Stimulated activated CD8-positive, alpha-beta memory T cell treated with anti-CD3 and anti-CD28 coated beads, Interleukin-12 subunit alpha, Interleukin-12 subunit beta, amount 100 ng/mL, for 4 hours (primary cell): ENCODE measurements at places on chromosomes 5 and 9.

DNA sequence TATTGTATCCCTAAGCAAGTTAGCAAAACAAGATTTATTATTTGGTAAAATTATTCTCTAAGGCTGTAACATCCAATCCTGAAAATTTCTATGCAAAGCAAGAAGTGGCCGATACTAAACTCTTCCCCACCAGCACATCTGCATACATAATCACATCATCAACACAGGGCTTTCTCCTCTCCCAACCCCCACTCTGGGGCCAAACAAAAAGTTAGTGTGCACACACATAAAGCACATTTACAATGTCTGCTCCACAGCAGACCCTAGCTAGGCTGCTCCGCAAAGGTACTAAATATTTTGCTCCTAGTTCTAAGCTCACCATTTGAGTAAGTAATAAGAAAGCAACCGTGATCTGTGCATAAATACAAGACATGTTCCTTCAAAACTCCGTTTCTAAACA lies 3.6 kb downstream of the RNF130 start:
- no peak for DNase-seq

GRCh38 chr5:132840896-132841295 lies 10.4 kb upstream of the SHROOM1 start:
- DNase-seq = no peak

DNA sequence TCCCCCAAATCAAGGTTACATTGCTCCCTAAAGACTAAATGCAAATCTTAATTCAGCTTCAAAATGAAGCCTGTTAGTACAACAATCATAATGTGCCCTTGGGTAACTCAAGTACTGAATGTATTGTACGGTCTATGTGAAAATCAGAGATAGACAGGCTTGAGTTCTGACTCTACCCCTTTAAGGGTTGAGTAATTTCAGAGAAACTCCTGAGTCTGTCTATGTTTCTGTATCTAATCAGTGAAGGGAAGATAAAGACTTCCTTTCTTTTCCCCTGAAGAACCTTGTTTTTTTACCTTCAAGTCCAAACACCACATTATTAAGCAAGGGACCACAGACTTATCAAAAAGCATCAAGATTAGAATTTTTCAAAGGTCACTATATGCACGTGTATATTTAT lies 108.2 kb downstream of the MPDZ start:
- no peak for DNase-seq

DNA sequence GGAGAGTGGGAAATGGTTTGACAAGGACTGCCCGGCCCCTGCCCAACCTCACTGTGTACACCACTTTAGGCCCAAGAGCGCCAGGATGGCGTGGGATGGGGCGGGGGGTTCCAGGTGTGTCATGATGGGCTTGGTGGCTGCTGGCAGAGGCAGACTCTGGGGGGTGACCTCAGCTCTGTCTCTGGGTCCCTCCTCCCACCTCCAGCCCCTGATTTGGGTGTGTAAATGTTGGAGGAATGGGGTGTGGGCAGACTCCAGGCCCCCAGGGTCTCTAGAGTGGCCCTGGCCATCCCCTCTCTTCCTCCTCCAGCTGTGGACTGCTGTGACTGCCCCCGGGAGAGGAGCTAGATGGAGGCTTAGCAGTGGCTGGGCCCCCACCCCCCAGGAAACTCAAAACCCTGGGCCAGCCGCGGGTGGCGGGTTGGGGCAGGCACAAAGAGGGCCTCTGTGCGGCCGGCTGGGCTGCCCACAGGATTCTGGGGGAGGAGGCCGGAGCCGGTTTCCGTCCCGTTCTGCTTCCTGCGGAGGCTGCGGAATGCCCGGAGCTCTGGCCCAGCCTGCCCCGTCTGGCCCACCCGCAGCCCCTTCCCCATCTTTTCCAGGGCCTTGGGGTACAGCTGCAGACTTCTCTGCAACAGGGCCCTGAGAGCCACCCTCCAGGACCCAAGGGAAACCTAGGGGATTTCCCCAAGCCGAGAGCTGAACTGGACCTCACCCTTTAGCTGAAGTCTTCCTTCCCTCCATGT lies 23.1 kb downstream of the CXXC5 start:
- DNase-seq = no peak

- DNase-seq = no peak
Measured at GRCh38 chr9:79477955-79478771, 93.6 kb upstream of the TLE4 start.

DNA sequence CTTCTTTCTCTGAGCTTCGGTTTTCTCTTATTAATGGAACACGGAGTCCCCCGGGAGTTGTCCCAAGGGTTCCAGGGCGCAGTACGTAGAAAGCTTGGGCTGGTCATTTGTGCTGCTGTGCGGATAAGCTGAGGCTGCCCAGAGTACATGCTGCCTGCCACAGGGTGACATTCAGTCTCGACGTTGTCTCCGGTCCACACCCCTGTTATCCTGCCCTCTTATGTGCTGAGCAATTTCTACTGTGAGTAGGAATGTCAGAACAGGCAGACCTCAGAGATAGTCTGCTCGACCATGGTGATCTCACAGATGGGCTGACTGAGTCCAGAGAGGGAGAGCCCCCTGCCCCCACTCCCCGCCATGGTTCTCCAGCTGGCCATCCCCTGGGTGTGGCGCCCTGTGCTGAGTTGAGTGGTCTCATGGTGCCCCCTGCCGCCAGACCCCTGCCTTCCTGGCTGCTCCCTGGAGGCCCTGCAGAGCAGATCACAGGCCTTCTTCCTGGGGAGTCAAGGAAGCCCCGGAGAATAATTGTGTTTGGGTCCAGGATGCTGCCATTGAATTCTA lies 124.0 kb downstream of the RGS3 start:
- DNase-seq = no peak

GRCh38 chr9:135990468-135991429 lies 29.6 kb upstream of the UBAC1 start:
- no peak for DNase-seq

DNA sequence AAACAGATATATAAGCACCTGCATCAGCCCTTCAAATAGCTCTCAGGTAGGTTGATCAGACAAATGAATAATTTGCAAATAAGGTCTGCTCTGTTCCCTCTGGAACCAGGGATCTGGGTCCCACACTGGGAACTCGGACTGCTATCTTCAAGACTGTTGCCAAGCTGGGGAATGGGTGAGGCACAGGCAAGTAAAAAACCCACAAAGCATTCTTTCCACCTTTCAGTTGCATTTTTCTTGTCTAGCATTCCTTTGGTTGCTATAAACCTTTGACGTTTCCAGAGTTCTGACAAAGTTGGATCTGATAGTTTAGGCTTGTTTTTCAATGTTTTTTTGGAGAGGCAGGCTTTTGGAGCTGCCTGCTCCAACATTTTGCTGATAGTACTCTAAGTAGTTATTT lies 20.1 kb downstream of the FBXL17 start:
- no peak for DNase-seq

DNA sequence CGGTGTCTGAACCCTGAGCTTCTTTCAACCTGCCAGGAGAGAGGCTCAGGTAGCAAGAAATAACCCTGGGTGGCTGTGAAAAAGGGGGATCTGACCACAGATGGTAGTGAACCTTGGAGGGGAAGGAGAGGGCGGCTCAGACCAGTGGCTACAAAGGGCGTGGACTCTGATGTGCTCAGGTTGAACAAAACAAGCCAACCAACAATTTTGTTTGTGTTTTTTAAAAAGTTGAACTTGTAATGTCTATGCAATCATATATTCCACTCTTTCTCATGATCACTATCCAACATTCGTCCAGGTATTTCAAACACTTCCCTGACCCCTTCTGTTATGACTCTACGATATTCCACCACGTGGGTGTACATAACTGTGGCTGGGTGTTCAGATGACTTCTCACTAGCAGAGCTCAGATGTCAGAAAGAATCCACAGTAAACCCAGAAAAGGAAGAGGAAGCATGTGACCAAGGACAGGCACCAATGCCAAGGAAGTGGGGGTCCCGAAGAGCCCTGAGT lies 20.0 kb downstream of the PTPN3 start:
- no peak for DNase-seq

DNA sequence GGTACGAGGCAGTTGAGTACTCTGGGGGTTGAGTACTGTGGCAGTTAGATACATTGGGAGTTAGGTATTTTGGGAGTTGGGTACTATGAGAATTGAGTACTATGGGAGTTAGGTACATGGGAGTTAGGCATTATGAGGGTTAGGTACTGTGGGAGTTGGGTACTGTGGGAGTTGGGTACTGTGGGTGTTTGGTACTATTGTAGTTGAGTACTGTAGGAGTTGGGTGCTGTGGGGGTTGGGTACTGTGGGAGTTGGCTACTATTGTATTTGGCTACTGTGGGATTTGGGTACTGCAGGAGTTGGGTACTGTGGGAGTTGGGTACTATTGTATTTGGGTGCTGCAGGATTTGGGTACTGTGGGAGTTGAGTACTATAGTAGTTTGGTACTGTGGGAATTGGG lies 4.8 kb upstream of the SLC6A19 start:
- DNase-seq = no peak

GRCh38 chr9:134422301-134423090 lies 96.2 kb downstream of the RXRA start:
- no peak for DNase-seq

GRCh38 chr5:111937094-111937493 lies 180.1 kb upstream of the NREP start:
- no peak for DNase-seq

- DNase-seq = no peak
Measured at GRCh38 chr9:93895535-93895934, 59.6 kb downstream of the BARX1 start.

DNA sequence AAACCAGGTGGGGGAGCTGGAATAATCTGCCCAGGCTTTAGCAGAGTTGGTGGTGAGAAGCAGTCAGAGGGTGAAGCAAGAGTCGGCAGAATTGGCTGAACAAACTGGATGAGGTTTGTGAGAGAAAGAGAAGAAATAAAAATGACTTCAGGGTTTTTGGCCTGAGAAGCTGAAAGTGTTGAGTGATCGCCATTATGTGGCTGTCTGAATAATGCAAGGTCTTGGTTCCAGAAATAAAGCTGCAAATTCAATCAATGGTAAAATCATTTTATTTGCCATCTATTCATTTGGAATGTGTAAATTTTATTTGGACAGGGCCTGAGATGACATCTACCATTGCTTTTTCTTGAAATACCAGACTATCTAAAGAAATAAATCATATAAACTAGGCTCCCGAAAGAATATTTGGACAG lies 50.4 kb upstream of the DAB2 start:
- DNase-seq = no peak

- no peak for DNase-seq
Measured at GRCh38 chr5:172501708-172502320, 47.5 kb upstream of the SH3PXD2B start.

- no peak for DNase-seq
Measured at GRCh38 chr5:160229190-160229742, at the start of gene FABP6. Gene FABP6, plus strand, starts transcription at chr5:160229506. Its CDS starts 52 bp downstream, at chr5:160229558.

- no peak for DNase-seq
Measured at GRCh38 chr9:75904364-75904763, 13.9 kb downstream of the PCSK5 start.

DNA sequence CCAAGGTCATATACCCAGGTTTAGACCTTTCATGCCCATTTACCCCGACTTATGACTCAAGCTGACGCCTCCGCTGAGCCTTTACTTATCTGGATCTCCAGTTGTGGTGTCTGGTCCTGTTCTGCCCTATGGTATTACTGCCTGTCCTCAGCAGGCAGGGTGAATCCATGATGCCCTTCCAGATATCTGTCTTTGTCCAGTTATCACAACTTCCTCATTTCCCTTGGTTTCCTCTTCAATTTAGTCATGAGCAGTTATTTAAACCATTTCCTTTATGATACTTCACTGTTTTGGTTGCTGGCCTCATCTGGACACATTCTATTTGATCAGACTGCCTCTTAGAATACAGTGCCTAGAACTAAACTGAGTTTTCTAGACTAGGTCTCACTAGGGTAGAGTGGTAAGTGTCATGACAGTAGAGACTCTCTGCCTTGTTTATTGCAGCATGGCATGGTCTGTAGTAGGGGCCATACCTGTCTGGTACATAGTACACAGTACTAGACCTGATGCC lies 93.3 kb downstream of the MELK start:
- no peak for DNase-seq

GRCh38 chr9:95157481-95158151 lies 159.9 kb downstream of the FANCC start:
- no peak for DNase-seq

GRCh38 chr5:40981420-40981819 lies 72.1 kb downstream of the C7 start:
- DNase-seq = no peak

DNA sequence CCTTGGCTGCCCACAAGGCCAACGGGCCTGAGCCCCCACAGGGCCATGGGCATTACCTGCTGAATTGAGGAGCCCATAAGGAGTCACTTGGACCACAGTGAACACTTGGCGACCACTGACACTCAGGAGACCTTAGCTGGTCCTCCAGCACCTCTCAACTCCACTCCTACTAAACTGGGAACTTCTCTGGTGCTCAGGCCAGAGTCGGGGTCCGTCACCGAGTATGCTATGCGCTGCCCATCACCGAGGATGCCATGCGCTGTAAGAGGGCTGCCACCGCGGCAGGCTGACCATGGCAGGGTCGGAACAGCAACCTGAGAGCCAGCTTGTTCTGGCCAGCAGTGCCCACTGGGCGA lies 600 bp upstream of the SQSTM1 start:
- DNase-seq = no peak
